CD4-positive, alpha-beta T cell treated with Interleukin-10 for 1 hour (primary cell): ENCODE measurements at places on chromosomes 12 and 14.

DNA sequence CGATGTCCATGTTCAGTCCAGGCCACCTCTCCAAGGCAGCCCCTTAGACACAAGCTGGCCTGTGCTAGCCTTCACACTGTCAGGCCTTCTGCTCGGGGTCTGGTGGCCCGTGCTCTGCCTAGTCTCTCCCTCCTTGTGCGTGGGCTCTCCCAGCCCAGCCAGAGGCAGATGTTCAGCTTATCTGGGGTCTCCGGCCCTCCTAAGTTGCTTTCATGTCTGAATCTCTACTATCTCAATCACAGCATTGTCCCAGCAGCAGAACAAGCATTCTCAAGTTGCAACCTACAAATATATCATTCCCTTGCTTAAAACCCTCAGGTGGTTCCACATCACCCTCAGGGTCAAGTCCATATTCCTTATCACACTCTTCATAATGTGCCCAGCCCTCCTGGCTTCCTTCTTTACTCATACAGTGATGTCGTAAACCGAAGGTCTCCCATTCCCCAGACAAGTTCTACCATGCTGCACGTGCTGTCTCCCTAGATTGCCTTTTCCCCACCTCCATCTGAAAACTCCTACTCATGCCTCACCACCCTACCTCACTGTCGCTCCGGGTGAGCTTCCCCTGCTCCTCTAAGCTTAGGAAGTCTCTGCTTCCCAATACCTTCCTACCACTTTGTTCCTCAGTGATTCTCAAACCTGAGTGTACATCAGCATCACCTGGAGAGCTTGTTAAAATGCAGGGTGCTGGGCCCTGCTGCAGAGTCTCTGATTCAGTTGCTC, 1.5 kb downstream of the KRT73 start:
- DNase-seq: no peak

DNA sequence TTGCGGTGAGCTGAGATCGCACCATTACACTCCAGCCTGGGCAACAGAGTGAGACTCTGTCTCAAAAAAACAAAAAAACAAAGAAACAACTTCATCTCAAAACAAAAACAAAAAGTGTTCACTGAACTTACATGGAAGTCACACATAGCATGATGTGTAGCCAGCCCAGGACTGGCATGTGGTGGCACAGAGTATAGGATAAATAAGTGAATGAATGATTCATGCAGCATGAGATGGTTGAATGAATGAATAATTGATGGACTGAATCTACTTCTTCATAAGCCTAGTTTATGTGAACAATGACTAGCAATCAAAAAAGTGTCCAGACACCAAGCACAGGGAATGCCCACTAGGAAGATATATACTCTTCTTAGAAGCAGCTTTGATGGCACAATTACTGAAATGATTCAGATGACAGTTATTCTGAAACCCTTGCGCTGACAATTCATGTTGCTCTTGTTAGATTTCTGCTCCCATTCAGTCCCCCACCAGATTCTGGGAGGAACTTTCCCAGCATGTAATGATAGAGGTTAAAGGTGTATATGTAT, 31.6 kb upstream of the SERPINA6 start:
- no peak for DNase-seq

DNA sequence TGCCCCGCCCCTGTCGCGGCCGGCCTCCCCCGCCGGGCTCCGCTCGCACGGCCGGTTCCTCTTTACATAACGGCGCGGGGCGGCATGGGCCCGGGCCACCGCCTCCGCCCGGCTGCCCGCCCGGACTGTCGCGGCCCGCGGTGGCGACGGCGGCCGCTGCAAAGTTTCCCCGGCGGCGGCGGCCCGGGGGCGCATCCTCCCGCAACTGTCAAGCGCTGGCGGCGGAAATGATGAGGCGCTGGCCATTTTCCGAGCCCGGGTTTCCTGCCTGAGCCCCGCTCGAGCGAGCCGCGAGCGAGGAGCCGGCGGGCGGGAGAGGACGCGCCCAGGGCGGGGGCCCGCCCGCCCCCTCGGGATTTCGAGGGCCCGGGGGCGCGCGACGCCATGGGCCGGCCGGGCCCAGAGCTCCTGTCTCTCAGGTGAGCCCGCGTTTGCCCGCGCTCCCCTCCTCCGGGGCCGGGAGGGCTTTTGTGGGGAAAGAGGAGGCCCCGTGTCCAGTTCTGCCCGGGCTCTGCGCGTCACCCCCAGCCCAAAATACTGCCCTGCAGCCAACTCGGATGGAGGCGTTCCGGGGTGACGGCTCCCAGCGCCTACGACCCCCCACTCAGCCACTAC, at the start of gene SH2B3:
Gene SH2B3 (plus strand): TSS at position 65 of the 615 bp plus-strand sequence. CDS start 12,223 bp downstream, outside the sequence.
- DNase-seq: no peak

DNA sequence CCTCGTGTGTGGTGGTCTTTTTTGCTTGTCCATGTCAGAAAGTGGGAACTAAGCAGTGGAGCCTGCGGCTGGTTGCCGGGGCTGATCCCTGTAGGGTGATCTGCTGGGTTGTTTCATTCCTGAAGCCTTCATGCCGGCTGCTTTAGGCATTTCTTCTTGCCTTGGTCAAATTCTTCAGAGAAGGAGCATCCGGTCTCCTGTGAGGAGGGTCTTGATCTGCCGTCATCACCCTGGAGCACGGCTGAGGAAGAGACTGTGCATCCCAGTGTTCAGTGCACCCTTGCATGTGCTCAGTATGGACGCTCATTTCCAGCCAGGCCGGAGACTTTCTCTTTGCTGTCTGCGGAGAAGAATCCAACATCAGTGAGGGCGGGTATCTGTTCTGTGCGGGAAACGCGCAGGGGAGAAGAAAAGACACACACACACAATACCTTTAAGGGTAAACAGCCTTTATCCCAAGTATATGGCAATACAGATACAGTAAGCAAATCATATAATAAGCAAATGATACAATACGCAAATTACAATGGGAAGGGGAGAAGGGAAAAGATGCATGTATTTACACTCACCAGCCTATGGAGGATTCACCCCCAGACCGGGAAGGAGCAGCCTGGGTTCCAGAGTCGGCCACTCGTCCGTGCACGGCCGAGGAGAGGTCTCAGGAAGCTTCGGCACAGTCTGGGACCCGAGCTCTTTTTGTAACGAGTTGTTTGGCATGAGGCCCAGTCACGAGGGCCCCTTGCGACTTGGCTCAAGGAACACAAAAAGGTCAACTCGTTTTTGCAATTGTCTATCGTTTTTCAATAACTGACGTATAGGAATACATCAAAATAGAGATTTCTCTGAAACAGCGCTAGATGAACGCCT, 1366.8 kb upstream of the TMEM132C start:
- DNase-seq: no peak

DNA sequence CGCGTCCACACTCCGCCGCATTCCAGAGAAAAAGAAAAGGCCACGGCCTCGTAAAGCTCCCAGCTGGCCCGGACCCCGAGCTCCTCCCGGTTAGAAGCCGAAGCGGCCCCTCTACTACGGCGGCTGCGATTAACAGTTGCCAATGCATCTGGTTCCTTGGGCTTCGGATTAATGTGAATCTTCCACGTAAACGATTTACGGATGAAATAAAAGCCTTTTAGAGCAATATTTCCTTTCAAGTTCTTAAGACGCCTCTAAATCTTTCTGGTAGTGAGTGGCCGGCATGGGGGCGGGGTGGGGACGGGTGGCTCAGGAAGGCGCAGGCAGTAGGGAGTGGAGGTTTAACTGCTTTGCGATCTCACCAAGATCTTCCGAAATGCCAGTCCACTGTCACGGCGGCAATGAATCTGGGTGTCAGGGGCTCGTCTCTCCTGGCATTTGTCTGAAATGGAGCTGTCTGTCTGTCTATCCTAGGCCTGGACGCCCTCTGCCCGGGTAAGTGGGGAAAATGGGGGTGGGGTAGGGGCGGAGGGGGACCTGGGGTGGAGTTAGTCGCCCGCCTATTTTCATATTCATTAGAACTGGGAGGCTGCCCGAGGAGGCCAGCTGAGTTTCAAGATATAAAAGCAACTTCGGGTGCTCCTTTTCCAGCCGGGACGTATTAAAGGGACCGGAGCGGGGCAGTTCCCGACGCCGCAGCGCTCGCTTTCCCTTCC, 413 bp upstream of the ALX1 start:
- DNase-seq: no peak

DNA sequence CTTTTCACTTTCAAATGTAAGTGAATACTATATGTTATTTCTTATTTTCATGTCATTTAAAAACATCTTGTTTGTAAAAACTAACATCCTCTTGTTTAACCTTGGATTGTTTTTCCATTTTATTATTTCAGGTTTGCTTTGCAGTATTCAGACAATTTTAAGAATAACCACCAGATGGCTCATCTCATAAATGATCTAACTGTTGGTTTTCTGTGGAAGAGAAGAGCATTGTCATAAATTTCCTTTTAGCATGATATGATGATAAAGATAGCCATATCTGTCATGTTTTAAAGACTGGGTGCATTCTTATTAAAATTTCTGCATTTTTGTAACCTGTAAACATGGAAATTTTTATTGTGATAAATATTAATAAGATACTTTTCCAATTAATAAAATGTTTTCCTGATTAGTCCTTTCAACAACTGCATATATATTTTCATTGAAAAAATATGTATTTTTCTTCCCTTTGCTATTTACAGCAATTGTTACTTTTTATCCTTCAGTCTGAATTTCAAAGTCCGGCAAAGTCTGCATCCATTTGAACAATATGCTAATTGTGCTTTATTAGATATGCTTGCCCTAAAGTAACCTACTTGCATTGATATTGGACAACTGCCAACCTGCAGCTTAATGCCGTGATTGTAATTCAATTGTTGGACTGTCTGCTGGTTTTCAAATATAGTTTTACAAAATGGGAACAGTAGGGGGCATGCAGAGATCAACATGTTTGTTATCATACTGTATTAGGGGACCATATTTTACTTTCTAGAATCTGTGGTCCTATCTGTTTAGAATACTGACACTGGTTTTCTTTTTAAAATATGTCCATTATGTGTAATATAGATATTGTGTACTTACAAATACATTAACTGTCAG, 163.4 kb downstream of the GARIN6 start:
- DNase-seq: no peak
